GM23338 (cell line): ENCODE measurements at places on chromosomes 7 and 10.

GRCh38 chr10:75924309-75924902 is 493.0 kb downstream of the LRMDA start:
- no peak overlapping the region for H3K4me3 ChIP-seq
- DNase-seq: no peak
- H3K36me3 ChIP-seq: no peaks in the 10 kb centered on the region

- no peak overlapping the region for H3K27ac ChIP-seq
- H3K27me3 ChIP-seq: no peaks in the 10 kb centered on the region
- H3K36me3 ChIP-seq: no peaks in the 10 kb centered on the region
- peak; percentile 11 for DNase-seq
Observed at GRCh38 chr7:132275416-132276233, 300.6 kb downstream of the PLXNA4 start.

- peak overlapping the region; percentile 74 for H3K4me3 ChIP-seq
- no peak overlapping the region for H3K27ac ChIP-seq
- DNase-seq: no peak
- H3K36me3 ChIP-seq: no peaks in the 10 kb centered on the region
Observed at GRCh38 chr10:101065481-101066145, 3.8 kb downstream of the KAZALD1 start.

DNA sequence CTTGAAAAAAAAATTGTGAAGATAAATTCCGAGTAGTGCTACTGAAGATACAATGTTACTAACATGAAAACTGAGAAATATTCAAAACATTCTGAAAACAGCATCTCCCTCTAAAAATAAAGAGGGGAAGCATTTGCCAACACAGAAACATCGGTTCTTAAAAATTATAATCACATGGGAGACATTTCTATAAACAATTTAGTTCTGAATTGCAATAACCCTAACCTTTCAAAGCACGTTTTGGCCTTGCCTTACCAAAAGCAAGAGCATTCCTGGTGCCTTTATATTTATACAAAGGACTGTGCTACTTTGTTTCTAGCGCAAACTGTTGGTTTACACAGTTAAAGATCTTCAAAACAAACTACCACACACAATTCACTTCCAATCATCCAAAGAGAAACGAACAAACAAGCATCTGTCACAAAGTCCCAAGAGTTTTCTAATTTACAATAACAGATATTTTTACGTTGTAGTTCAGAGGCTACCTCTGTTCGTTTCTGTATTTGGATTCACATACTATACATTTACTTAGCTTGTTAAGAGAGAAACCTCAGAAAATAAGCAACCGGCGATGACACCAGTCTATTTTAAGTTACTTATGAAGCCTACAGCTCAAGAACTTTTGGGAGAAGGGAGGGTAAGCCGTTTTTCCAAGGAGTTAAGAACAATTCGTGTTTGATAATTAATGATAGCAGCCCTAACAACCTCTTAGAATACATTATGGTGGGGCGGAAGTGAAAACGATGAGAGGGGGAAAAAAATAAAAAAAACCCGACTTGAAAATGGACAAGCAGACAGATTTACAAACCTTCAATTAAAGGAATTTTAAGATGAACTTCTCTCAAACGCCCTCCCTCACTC is 1.3 kb downstream of the ABI1 start:
- H3K27me3 ChIP-seq: no peaks in the 10 kb centered on the region
- no peak for DNase-seq
- peak overlapping the region; percentile 95 for H3K27ac ChIP-seq
- peak overlapping the region; percentile 92 for H3K4me3 ChIP-seq
- peaks cover 21% of the 10 kb centered on the region for H3K4me1 ChIP-seq

GRCh38 chr10:104300736-104301292 is 31.8 kb downstream of the GSTO2 start:
- H3K36me3 ChIP-seq: peaks cover 6% of the 10 kb centered on the region; the same call in 1 of the 2 replicates
- H3K4me1 ChIP-seq: no peaks in the 10 kb centered on the region
- DNase-seq: no peak
- no peak overlapping the region for H3K4me3 ChIP-seq
- no peak overlapping the region for H3K27ac ChIP-seq

DNA sequence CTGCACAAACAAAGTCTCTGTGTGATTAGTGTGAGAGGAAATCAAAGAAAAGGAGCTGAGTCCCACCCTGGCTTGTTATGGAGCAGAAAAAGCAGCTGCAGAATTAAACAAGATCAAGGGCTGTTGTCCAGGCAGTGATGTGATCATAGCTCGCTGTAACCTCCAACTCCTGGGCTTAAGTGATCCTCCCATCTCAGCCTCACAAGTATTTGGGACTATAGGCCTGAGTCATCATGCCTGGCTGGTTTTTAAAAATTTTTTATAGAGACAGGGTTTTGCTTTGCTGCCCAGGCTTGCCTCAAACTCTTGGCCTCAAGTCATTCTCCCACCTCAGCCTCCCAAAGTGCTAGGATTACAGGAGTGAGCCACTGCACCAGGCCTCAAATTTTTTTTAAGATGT is 88.9 kb downstream of the IPMK start:
- DNase-seq: no peak
- H3K27me3 ChIP-seq: no peaks in the 10 kb centered on the region
- no peaks in the 10 kb centered on the region for H3K4me1 ChIP-seq
- no peak overlapping the region for H3K27ac ChIP-seq
- no peaks in the 10 kb centered on the region for H3K36me3 ChIP-seq
- no peak overlapping the region for H3K4me3 ChIP-seq

DNA sequence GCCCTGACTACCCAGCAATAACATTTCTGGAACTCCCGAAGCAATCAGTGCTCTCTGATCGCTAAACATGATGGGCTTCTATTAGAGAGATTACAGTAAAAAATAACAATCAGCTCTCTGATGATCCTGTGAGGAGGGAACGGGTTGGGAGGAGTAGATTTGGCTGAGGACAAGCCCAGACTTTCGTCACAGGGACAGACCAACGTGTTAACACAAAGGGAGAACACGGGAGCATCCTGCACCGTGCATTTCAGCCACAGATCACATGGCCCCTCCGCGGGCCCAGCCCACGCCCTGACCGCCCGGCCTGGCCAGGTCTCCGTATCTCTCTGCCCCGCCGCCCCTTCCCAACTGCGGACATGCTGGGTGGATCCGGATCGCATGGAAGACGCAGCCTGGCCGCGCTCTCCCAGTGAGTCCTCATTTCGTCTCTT is 95.0 kb upstream of the AGBL3 start:
- H3K27ac ChIP-seq: peak overlapping the region; percentile 68; the same call in 1 of the 2 replicates
- peaks cover 12% of the 10 kb centered on the region; the same call in 1 of the 2 replicates for H3K36me3 ChIP-seq
- H3K4me1 ChIP-seq: peaks cover 13% of the 10 kb centered on the region; the same call in 1 of the 2 replicates
- no peaks in the 10 kb centered on the region for H3K27me3 ChIP-seq

DNA sequence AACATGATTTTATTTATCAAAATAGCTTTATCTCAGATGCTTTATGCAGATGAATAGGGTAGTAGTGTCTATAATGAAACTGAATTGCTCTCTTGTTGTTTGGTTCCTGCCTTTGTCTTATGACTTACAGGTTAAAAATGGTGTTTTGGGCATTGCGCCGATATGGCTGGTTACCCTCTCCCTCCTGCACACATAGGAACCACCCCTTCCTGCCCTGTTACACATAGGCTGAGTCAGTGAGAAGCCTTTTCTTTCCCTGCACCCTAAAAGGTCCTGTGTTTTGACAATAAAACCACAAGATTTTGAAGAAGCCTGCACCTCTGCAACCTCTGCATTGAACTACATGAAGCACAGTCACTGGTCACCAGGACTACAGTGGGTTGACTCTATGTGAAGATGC is 655.8 kb upstream of the ANKRD30A start:
- H3K27ac ChIP-seq: no peak overlapping the region
- no peak overlapping the region for H3K4me3 ChIP-seq
- no peaks in the 10 kb centered on the region for H3K27me3 ChIP-seq
- no peaks in the 10 kb centered on the region for H3K36me3 ChIP-seq
- no peak for DNase-seq

- DNase-seq: no peak
- H3K27me3 ChIP-seq: peaks cover 100% of the 10 kb centered on the region
- no peaks in the 10 kb centered on the region for H3K36me3 ChIP-seq
- no peak overlapping the region for H3K27ac ChIP-seq
- peaks cover 4% of the 10 kb centered on the region for H3K4me1 ChIP-seq
Observed at GRCh38 chr10:90917238-90917967, 3.5 kb downstream of the ANKRD1 start.

DNA sequence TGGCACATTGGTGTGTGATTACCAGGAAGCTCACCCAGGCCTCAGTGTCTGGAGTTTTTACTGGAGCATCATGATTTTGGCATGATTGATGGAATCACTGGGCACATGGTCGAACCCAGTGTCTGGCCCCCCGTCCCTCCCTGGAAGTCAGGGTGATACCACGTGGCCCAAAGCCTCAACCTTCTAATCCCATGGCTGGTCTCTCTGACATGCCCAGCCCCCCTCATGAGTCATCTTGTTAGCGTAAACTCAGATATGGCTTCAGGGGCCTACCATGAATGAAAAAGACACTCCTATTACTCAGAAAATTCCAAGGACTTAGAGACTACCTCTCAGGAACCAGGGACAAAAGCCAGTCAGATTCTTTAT is 109.3 kb downstream of the GRK5 start:
- no peaks in the 10 kb centered on the region for H3K27me3 ChIP-seq
- no peak overlapping the region for H3K4me3 ChIP-seq
